ENCODE measurements at places on chromosomes 5 and 9.
A peak's percentile ranks its signal among the peaks of the same experiment; 100 is the strongest.

DNA sequence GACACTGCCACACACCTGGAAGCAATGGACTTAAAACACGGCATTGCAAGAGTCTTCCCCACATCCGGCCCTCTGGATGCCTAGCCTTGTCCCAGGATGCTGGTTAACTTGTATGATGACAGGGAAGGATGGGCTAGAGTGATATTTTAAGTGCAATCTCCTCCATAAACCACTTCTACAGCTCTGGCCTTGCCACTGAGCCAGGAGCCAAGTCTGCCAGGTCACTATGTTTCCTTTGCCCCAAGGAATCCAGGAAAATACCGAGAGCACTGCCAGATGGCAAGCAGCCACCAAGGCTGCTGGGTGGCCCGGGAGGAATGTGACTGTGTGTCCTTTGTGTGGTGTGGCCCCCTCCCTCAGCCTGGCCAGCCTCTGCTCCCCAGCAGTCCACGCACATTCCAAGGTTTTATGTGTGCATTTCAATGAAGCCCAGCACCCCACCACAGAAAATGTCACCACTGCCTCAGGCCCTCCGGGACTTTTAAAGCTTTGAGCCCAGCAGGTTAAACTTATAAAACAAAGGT is 106.0 kb downstream of the FRMD3 start:
- DNase-seq = peak; percentile 45

- DNase-seq = peak; percentile 83
Observed at GRCh38 chr5:115169487-115170133, at the start of gene TRIM36. Gene TRIM36, minus strand, starts transcription at chr5:115169908. Its CDS starts 274 bp downstream, at chr5:115169634.

DNA sequence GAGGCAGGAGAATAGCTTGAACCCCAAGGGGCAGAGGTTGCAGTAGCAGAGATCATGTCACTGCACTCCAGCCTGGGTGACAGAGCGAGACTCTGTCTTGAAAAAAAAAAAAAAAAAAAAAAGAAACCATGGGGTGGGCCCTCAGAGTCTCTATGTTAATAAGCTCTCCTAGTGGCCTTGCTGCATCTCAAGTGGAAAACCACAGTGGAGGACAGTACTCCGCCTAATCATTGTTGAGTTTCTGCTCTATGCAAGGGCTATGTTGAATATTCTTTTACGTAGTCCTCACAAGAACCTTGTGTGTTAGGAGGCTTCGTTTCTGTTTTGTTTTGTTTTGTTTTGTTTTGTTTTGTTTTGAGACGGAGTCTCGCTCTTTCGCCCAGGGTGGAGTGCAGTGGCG is 48.9 kb downstream of the TJP2 start:
- no peak for DNase-seq

DNA sequence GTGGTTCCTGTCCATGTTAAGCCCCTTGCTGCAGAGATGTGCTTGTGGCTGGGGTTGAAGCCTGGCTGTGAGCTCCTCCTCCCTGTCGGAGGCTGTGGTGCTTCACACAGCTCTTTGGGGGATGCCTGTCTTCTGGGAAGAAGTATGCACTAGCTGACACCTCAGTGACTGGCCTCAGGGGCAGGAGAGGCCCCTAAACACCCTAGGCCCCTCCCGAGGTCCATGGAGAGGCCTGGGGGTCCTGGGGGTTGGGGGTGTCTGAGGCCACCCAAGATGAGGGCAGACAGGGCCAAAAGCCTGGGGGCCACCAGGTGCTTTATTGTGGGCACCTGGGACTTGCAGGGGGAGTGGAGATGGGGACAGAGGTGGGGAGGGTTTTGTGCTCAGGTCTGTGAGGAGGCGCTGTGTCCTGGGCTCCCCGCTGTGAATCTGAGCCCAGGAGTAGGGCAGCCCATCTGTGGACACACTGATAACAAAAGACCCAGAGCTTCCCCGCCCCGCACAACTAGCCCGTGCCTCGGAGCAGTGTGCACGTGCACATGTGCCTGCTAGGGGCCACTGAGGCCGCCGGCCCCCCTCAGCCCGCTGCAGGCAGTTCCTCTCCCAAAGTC is 92.0 kb downstream of the PHF2 start:
- DNase-seq = no peak

DNA sequence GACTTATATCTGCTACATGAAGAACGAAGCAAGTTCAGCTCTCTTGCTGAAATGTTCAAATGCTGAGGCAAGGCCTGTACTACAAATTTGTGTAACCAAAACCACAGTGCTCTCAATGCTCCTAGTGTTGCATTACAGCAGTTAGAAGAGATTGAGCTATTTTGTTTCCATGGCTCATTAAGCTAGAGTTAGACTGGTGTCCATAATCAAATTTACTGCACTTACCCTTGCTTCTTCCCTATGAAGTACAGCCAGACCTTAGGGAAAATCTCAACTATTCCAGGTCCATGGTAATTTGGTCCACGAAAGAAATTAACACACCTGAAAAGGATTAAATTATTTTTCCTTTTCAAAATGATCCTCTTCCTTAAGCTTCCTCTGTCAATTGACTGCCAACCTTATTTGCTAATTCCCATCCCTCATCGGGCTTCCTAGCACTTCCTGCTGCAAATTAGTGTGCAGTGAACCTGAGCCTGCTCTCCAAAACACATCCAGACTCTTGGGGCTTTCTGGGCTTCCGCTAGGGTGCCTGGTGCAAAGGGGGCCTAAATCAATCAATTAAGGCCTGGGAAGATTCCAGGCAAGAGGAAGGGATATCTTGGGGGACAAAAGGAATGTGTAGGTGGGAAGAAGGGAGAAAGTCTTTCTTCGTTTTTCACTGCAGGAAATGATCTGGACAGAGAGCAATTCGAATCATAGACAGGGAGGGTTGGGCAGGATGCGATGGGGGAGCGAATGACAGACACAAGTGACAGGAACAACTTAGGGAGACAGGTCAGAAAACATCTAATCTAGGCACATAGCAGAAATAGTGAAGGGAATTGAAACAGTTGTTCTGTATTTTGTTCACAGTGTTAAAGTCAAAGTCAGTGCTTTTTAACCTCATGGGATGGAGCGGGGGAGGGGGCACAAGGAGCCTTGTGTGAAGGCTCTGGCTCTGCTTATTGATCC is 542.4 kb downstream of the RAB3C start:
- no peak for DNase-seq

DNA sequence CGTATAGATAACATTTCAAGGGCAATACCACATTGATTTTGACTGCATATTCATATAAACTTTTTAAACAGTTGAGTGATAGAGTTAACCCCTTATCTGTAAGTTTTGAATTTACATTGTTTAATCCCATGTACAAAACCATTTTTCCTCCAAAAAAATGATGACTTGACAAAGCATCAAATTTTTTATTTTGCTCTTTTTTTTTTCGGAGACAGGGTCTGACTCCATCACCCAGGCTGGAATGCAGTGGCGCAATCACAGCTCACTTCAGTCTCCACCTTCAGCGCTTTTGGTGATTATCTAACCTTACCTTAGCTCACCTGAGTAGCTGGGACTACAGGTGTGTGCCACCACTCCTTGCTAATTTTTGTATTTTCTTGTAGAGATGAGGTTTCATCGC is 1670.1 kb upstream of the CDH9 start:
- DNase-seq = no peak

DNA sequence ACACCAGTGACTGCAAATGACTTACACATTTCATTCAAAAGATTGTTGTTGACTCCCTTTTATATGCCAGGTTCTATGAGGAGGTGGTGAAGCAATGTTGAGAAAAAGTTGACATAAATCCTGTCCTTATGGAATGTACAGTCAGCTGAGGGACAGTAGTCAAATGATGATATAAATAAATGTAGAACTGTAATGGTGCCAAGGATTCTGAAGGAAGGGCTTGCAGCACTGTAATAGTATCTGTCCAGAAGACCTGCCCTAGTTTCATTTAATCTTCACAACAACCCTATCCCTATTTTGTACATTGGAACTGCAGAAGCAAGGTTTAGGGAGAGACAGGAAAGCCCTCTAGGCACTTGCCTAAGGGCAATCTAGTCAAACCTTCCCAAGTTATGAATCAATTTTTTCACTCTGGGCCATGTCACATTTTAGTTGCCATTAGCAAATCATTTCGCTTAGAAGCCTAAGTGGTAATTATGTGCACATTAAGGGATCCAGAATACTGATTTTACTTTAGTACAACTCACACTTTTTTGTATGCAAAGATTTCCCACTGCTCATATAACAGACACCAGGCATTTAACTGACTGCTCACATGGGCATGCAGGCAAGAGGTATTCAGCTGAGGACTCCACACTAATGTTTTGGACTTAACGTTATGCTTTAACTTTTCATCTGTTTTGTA is 34.5 kb upstream of the LIFR start:
- no peak for DNase-seq

DNA sequence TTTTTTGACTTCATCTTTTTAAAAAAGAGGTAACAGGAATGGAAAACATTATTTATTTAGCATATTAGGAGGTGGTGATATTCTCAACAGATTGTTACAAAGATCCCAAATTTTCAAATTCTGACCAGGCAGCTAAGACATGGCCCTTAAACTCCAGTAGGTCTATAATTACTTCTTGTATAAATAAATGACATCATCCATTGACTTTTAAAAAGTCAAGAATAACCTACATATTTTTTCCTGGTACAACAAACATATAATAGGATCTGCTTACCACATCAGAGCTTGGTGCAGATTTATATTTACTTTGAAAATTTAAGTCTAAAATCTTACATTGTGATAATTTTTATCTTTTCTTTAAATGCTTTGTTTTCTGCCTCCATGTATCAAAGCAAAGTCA is 92.2 kb upstream of the TRPM3 start:
- no peak for DNase-seq

DNA sequence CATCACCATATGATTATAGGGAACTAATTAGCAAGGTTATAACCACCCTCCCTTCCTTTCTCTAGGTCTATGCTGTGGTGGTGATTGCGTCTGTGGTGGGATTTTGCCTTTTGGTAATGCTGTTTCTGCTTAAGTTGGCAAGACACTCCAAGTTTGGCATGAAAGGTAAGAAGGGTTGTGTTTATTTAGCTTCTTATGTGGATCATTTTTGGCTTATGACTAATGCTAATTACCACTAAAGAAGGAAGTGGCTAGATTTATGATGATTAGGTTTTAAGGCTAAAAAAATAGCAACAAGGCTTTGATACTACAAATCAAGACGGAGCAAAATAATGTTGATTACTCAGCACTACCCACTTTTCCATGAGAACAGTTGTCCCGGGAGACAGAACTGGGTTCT is 82.4 kb downstream of the NTRK2 start:
- DNase-seq = no peak

- DNase-seq = no peak
Observed at GRCh38 chr5:173456181-173456580, 128.0 kb upstream of the STC2 start.

GRCh38 chr9:89398621-89399020 is 80.3 kb downstream of the SECISBP2 start:
- no peak for DNase-seq

GRCh38 chr5:164244-164643 is 27.1 kb upstream of the LRRC14B start:
- no peak for DNase-seq

- no peak for DNase-seq
Observed at GRCh38 chr5:35103637-35104299, 56.0 kb upstream of the AGXT2 start.

DNA sequence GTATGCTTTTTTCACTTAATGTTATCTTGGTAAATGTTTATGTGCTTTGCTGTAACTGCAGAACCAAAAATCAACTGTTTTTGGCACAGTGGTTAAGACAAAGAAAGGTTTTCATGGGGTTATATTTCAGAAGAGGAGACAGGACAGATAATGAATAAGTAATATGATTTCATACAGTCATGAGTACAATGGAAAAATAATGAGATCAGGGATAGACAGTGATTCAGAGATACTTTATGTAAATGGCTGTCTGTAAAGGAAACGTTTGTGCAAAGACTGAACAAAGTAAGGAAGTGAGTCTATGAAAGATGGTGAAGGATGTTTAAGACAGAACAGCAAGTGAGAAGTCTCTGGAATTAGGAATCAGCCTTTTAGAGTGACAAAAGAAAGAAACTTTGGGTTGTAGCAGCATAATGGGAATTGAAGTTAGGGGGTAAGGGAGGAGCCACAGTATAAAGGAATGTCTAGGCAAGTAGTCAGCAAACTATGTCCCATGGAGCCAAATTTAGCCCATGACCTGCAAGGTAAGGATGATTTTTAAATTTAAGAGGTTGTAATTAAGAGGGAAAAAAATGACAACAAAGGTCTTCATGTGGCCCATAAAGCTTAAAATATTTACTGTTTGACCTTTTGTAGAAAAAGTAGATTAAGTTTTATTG is 55.0 kb downstream of the TNPO1 start:
- DNase-seq = no peak

GRCh38 chr5:173830421-173830820 is 57.7 kb upstream of the CPEB4 start:
- DNase-seq = no peak

GRCh38 chr9:122095010-122095767 is 2.1 kb upstream of the TTLL11 start:
- DNase-seq = no peak

DNA sequence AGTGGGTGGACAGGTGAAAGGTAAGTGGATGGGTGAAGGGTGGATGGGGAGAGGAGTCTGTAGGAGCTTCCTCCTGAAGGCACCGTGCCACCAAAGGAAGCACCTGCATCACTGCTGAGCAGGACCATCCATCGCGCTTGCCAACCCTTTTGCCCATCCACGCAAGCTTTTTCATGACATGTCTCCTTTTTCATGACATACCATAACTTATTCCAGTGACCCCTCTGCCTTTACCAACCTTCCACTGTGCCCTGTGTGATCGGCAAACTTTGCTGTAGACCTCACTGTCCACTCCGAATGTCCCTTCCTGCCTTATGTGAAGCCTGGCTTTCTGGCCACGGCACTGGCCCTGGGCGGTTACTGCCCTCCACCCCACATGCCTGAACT is 13.4 kb downstream of the FLT4 start:
- no peak for DNase-seq

GRCh38 chr9:75378926-75379325 is 290.6 kb downstream of the OSTF1 start:
- DNase-seq = no peak

- no peak for DNase-seq
Observed at GRCh38 chr5:1294835-1295649, at the start of gene TERT. Gene TERT, minus strand, starts transcription at chr5:1295068. Its CDS starts 79 bp downstream, at chr5:1294989.

DNA sequence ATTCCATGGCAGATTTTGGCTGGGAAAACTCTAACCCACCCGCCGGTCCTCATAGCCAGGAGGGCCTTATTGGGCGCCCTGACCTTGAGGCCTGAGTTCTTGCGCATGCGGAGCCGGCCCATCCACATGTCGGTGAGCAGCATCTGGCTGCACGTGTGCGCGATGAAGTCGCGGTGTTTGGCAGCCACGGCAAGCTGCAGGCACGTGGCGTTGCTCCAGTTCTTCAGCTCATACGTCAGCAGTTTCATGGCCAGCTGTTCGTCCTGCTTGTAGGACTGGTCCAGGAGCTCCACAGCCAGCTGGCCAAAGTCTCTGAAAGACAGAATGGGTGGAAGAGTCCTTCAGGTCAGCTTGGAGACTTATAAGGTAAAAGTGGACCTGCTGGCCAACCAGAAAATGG is 204.3 kb upstream of the KLF9 start:
- DNase-seq = no peak

Data from anterior cingulate cortex (tissue), 58 donors.